ENCODE measurements at places on chromosomes 6 and 20.

DNA sequence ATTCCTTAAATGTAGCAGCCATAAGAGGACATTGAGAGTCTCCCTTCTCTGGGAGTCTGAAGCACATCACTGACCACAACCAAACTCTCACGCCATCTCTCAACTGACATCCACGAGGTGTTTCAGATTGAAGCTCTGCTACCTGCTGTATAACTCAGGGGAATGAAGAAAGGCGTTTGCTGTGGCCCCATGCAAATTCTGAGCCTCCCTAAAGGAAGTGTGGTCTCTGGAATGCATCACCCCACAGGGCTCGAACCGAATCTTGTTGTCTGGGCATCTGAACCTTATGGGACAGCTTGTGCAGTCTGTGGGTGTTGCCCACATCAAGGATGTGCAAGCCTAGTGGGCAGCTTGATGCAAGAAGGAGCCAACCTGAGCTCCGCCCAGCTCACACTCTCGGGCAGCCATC lies 10.9 kb downstream of the PMEPA1 start:
- no peaks in the 10 kb centered on the region for H3K36me3 ChIP-seq
- H3K27ac ChIP-seq: no peak overlapping the region
- H3K4me3 ChIP-seq: no peak overlapping the region
- H3K27me3 ChIP-seq: no peaks in the 10 kb centered on the region
- peaks cover 58% of the 10 kb centered on the region for H3K4me1 ChIP-seq

DNA sequence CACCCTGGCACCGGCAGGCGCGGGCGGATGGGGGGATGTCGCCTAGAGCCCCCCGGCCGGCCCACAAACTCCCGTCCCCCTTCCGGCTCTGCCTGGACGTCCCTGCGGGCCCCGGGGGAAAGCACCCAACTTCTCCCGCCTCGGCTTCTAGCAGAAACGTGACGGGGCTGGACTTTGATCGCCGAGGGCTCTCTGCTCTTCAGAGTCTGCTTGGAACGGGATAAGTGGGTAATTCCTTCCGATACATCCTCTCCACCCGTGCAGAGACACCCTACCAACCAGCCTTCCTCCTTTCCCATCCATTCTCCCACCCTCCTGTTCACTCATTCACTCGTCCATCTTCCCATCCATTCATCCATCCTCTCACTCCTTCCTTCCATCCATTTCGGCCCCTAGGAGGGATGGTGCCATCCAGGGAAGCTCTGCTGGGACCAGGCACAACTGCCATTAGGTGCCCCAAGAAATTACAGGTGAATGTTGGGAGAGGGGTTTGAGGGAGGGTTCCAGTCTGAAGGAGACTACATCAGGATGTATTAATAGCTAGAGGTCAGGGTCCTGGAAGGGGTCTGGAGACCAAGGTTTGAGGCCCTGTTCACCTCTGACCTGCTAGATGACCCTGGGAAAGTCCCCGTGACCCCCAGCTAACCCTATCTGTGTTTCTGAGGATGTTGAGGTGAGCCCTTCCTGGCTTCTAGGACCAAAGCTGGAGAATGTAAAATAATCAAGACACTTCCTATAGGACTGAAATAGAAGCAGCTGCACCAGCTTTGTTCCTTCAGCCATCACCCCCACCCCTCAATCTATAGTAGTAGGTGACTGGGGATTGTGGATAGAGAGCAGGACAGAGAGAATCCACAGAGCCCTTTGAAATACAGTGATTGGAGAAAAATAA lies 538 bp downstream of the TTLL9 start:
- no peak for DNase-seq
- H3K4me1 ChIP-seq: no peaks in the 10 kb centered on the region

- no peak for DNase-seq
- H3K4me1 ChIP-seq: no peaks in the 10 kb centered on the region
- no peak overlapping the region for H3K27ac ChIP-seq
- H3K36me3 ChIP-seq: no peaks in the 10 kb centered on the region
These were observed 27.4 kb upstream of the LRRN4 start for GRCh38 chr20:6081236-6081635.

DNA sequence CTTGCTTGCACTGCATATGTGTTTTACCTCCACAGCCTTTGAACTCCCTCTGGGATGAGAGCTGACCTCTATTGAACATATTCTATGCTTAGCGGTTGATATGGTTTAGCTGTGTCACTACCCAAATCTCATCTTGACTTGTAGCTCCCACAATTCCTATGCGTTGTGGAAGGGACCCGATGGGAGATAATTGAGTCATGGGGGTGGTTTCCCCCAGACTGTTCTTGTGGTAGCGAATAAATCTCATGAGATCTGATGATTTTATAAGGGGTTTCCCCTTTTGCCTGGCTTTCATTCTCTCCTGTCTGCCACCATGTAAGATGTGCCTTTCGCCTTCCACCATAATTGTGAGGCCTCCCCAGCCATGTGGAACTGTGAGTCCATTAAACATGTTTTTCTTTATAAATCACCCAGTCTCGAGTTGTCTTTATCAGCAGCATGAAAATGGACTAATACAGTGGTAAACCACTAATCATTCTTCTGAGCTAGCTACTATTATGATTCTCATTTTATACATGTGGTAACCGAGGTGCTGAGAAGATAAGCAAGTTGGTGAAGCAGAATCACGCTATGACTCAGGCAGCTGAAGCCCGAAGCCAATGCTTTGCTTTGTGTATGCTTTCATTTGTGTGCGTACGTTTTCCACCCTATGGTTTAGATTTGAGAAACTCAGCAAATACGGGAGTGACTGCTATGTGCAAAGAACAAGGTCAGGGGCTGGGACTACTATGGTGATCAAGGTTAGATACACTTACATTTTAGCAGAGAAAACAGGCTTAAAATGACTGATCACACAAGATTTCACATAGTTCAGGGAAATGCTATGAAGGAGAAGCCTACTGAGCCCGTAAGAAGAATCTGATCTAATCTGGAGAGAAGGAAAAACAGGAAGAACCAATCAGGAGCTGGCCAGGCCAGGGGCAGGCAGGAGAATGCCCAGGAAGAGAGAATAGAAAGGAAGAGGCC lies 363.5 kb downstream of the ESR1 start:
- no peak overlapping the region for H3K4me3 ChIP-seq
- H3K27ac ChIP-seq: no peak overlapping the region
- H3K27me3 ChIP-seq: no peaks in the 10 kb centered on the region
- no peaks in the 10 kb centered on the region for H3K4me1 ChIP-seq
- peaks cover 50% of the 10 kb centered on the region for H3K36me3 ChIP-seq
- no peak for DNase-seq

DNA sequence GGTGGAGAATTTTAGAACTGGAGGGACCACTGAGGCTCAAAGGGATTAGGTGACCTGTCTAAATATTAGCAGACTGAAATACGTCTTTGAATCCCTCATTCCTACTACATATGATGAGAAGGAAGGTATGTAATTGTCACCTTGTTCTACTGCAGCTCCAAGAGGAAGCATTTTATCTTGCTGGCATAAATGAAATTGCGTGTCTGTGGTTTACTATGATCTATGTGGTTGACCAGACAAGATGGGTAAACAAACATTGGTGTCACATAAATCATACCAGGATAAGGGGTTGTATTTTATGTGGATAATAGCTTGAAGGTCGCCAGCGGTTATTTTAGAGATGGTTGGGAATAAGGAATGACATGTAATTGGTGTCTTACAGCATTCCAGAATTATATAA lies 78.2 kb downstream of the LAMA4 start:
- no peaks in the 10 kb centered on the region for H3K27me3 ChIP-seq
- DNase-seq: no peak
- no peak overlapping the region for H3K27ac ChIP-seq
- H3K4me3 ChIP-seq: no peak overlapping the region
- no peaks in the 10 kb centered on the region for H3K4me1 ChIP-seq
